ENCODE measurements at places on chromosomes 12 and 14. TPM values are rescaled to one million over a fixed set of nuclear protein-coding genes. Genes with fewer than 3 reads are reported as not detected.

SPRYD4 gene
- total RNA-seq = 4.0 TPM

TMEM260 gene
- 21.5 TPM for total RNA-seq

HSPB8 gene
- 1.4 TPM for total RNA-seq

SMIM41 gene
- total RNA-seq = 0.30 TPM

CIDEB gene
- total RNA-seq = 7.7 TPM

ADAM21 gene
- not detected for total RNA-seq

GPX2 gene
- total RNA-seq = 489 TPM

ANAPC7 gene
- total RNA-seq = 22.1 TPM

FZD10 gene
- total RNA-seq = 0.21 TPM

WNT5B gene
- total RNA-seq = 5.9 TPM

AQP2 gene
- total RNA-seq = not detected

ACOT6 gene
- not detected for total RNA-seq

WASHC3 gene
- 26.8 TPM for total RNA-seq

CD4 gene
- 6.2 TPM for total RNA-seq

GLT1D1 gene
- total RNA-seq = 0.17 TPM

SLC5A8 gene
- total RNA-seq = 0.35 TPM

TAS2R14 gene
- total RNA-seq = 1.3 TPM

NAV3 gene
- total RNA-seq = 1.9 TPM

GRIP1 gene
- total RNA-seq = 3.7 TPM

KRT78 gene
- not detected for total RNA-seq

ARL1 gene
- 100 TPM for total RNA-seq

PRPH gene
- 21.9 TPM for total RNA-seq

NAB2 gene
- total RNA-seq = 7.0 TPM

TTC9 gene
- 0.66 TPM for total RNA-seq

SLC10A1 gene
- not detected for total RNA-seq

GZMB gene
- 3.0 TPM for total RNA-seq

KSR2 gene
- total RNA-seq = 1.3 TPM

SLC7A8 gene
- 23.8 TPM for total RNA-seq

FGF6 gene
- not detected for total RNA-seq

LUM gene
- 26.1 TPM for total RNA-seq

TMEM229B gene
- 6.9 TPM for total RNA-seq

NT5DC3 gene
- 10.0 TPM for total RNA-seq

LRRK2 gene
- 1.7 TPM for total RNA-seq

ARHGAP9 gene
- total RNA-seq = 5.5 TPM

JDP2 gene
- 37.1 TPM for total RNA-seq

BCL11B gene
- 10.4 TPM for total RNA-seq

AGAP2 gene
- total RNA-seq = 1.0 TPM

IL31 gene
- not detected for total RNA-seq

FAM90A1 gene
- 0.42 TPM for total RNA-seq

VEZT gene
- total RNA-seq = 36.4 TPM

AICDA gene
- total RNA-seq = not detected

CLEC4A gene
- total RNA-seq = 1.8 TPM

ERP27 gene
- total RNA-seq = 2.1 TPM

DAO gene
- total RNA-seq = 2.2 TPM

ESPL1 gene
- 9.6 TPM for total RNA-seq

SMOC1 gene
- 0.50 TPM for total RNA-seq

SMCO2 gene
- total RNA-seq = not detected

ASCL1 gene
- total RNA-seq = 0.17 TPM

ANKLE2 gene
- 41.8 TPM for total RNA-seq

GNB3 gene
- total RNA-seq = 0.72 TPM

KRT2 gene
- total RNA-seq = not detected

DHRS7 gene
- total RNA-seq = 87.1 TPM

SERPINA10 gene
- 0.74 TPM for total RNA-seq

RNF212B gene
- total RNA-seq = not detected
